Lower leg skin (tissue), 4 donors: ENCODE measurements at places on chromosomes 11 and 22.

DNA sequence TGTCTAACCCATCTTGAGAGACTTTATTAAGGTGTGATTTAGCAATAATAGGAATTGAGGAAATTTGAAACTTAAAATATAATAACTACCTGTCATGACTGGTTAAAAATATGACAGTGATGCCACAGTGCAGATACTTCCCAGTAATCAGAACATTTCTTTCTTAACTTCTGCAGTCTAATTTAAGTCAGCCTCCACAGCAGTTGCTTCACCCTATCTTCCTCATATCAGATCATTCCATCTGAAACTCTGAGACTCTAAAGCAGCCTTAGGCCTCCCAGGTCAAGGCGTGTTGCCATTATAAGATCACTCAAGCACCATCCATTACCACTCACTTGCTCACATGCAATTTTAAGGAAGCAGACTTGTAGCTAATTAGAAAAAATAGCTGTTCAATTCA is 302.2 kb downstream of the AASDHPPT start:
- no peak for DNase-seq

DNA sequence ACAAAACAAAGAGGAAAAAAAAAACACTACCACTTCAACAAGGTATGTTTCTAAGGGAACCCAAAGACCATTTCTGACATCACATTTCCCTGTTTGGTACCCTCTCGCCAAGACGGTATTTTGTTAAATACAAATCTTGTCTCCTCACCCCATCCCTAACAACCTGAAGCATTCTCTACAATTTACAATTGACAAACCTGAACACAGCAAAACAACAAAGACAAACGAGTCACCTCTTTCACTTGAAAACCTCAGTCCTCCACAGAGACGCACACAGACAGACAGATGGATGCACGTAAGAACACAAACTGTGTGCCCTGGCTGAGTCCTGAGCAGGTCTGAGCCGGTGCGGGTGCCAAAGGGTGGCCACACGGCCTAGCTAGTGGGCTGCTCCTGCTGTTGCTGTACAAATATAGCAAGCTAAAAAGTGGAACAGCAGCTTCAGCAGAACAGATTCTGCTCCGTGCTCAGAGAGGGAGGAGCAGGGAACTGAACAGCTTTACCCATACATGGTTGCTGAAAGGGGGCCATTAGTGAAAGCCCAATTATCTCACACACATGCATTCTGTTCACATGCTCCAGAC is 28.5 kb downstream of the CELF1 start:
- DNase-seq: no peak

DNA sequence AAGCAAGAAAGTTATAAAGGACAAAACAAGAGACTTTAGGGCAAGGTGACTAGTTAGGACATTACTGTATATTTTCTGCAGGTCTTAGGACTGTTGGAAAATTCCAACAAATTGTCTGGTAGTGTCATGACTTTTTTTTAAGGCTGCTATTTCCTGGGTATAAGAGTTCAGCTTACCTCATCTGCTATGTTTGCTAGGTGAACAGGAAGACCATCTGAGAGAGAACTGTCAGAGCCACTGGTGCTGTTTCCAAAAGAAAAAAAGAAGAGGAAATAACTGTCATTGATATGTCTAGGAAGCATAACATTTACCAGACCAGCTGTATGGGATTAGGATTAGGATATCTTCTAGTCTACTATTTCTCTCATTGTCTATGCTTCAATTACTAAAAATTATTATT is 26.3 kb upstream of the MTCH2 start:
- no peak for DNase-seq

DNA sequence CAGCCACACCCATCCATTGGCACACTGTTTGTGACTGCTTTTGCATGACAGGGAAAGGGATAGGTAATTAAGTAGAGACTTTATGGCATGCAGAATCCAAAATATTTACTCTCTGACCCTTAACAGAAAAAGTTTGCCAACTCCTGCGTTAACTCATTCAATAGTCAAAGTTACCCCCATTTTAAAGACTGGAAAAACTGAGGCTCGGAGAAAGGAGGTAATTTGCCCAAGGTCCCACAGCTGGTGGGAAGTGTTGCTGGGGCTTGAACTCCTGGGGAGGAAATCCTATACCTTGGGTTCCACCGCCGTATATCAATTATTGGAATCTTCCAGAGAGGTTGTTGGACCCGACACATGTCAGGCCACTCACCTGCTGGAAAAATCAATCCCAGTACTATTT is 29.9 kb downstream of the MN1 start:
- no peak for DNase-seq
